Fibroblast of villous mesenchyme (primary cell): ENCODE measurements at places on chromosomes 7 and 10.

DNA sequence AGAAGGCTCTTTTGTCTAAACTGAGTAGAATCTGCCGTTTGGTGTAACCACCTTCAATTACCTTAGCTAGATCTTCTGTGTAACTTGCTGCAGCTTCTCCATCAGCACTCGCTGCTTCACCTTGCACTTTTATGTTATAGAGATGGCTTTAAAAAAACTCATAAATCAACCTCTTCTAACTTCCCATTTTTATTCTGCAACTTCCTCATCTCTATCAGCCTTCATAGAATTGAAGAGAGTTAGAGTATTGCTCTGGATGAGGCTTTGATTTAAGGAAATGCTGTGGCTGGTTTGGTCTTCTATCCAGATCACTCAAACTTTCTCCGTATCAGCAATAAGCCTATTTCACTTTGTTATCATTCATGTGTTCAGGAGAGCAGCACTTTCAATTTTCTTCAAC lies 1131.9 kb upstream of the CELF2 start:
- DNase-seq = no peak

DNA sequence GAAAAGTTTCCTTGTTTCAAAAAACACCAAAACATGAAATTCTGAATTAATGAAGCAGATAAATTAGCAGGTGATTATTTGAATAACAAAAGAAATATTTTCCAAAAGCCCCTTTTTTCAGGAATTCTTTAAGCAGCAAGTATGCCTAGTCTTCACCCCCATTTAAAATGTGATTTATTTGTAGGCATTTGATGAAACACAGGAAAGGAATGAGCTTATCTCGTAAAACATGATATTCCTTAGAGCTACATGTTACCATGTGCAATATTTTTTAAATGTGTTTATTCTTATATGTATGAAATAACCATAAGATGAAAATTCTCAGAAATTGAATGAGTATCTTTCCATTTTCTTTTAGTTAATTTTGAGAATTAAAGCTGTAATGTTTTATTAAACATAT lies 106.1 kb downstream of the CHN2 start:
- no peak for DNase-seq

- DNase-seq = no peak
Measured at GRCh38 chr7:43362652-43363034, 220.3 kb upstream of the STK17A start.

DNA sequence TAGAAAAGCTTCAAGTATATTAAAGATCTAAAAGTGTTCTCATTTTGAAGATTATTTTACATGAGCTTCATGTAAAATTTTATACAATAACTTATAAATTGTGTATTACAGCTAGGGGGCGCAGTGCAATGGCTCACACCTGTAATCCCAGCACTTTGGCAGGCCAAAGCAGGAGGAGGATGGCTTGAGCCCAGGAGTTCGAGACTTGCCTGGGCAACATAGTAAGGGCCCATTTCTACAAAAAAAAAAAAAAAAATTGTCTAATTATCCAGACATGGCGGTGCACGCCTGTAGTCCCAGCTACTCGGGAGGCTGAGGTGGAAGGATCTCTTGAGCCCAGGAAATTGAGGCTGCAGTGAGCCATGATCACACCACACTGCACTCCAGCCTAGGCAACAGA lies 16.6 kb downstream of the ACBD5 start:
- peak; percentile 45 for DNase-seq

- DNase-seq = peak; percentile 70
Measured at GRCh38 chr7:116172353-116172752, 38.0 kb upstream of the TES start.

GRCh38 chr10:1171586-1171985 lies 115.4 kb downstream of the WDR37 start:
- no peak for DNase-seq

- peak; percentile 70 for DNase-seq
Measured at GRCh38 chr7:17774248-17774647, 166.0 kb downstream of the SNX13 start.

DNA sequence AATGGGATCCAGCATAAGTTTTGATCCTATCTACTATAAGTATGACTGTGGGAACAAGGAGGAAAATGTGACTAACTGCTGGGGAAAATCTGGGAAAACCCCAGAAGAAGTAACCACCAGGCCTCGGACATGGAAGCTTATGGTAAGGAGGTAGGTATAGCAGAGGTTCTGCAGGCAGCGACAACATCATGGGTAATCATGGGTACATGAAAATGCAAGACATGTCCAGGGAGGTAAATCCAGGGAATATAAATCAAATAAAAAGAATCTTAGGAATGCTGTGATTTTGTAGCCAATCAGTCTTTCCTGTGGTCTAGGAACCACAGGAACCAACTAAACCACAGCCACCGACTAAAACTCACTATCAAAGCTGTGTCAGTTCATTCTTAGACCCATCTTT lies 168.3 kb upstream of the NPY start:
- DNase-seq = no peak

DNA sequence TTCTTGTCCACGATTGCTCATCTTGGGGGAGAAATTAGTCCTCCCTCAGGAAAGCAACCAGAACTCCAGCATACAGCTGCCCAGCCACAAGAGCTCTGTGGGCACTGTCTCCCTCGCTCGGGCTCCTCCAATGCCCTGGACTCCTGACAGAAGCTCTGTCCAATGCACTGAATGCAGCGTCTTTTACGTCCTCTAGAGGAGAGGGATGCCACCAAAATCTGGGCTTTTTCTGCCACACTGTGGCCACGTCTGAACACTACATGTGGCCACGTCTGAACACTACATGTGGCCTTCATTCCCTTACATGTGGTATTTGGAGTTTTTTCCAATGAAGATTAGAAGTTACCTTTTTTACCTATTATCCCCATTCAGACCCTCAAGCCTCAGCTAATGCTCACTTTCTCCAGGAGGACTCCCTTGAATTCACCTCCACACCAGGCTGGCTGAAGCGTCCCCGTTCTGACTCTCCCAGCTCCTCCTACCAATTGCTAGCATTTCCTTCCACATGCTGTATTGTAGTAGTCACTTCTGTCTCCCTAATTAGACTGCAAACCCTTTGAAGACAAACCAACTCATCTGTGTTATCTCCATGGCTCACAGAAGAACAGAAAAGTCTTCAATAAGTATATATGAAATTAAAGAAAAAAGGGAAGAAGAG lies 134.3 kb upstream of the PDE1C start:
- DNase-seq = peak; percentile 48

- DNase-seq = no peak
Measured at GRCh38 chr10:21160116-21160515, 263.0 kb upstream of the NEBL start.

- no peak for DNase-seq
Measured at GRCh38 chr7:117435475-117436043, 8.3 kb upstream of the ASZ1 start.

- no peak for DNase-seq
Measured at GRCh38 chr10:89944138-89944537, 242.7 kb downstream of the KIF20B start.
